ENCODE measurements at places on chromosomes 11 and 22.

- DNase-seq, result no peak
Observed at GRCh38 chr11:2247496-2247895, 22.9 kb downstream of the ASCL2 start.

- DNase-seq, result no peak
Observed at GRCh38 chr22:36768616-36769015, 7.3 kb downstream of the IFT27 start.

- no peak for DNase-seq
Observed at GRCh38 chr11:32391956-32392553, 43.3 kb downstream of the WT1 start.

GRCh38 chr11:20127671-20128527 lies 32.4 kb downstream of the DBX1 start:
- DNase-seq, result peak; percentile 70

- no peak for DNase-seq
Observed at GRCh38 chr11:45484326-45484883, 181.0 kb downstream of the CHST1 start.

- DNase-seq, result no peak
Observed at GRCh38 chr11:102545701-102546100, 15.2 kb upstream of the MMP7 start.

DNA sequence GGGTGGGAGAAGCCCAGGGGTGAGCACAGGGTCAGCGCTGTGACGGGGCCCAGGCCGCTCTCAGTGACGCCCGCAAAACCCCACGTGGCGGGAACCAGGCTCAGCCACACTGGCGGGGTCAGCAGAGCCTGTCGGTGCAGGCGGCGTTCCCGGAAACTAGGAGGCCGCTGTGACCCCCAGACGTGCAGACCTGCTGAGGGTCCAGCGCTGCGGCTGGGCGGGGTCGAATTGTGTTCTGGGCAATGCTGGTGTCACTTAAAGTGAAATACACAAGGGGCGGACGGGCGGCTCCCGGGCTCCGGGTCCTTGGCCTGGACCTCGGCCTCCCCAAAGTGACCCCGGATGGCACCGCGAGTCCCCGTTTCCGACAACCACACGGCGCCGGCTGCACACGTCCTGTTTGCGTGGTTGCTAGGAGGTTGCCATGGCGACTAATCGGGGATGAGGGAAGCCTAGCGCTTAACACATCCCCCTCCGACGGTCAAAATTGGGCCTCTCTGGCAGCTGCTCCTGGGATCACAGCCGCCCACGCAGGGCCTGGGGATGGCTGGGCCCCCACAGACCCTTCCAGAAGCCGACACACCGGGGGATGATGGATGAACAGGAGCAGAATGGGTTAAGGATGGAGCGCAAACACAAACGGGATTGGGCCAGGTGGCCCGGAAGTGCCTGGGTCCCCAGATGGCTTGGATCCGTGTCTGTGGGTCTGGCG lies 81.7 kb upstream of the PRR5 start:
- peak; percentile 72 for DNase-seq

DNA sequence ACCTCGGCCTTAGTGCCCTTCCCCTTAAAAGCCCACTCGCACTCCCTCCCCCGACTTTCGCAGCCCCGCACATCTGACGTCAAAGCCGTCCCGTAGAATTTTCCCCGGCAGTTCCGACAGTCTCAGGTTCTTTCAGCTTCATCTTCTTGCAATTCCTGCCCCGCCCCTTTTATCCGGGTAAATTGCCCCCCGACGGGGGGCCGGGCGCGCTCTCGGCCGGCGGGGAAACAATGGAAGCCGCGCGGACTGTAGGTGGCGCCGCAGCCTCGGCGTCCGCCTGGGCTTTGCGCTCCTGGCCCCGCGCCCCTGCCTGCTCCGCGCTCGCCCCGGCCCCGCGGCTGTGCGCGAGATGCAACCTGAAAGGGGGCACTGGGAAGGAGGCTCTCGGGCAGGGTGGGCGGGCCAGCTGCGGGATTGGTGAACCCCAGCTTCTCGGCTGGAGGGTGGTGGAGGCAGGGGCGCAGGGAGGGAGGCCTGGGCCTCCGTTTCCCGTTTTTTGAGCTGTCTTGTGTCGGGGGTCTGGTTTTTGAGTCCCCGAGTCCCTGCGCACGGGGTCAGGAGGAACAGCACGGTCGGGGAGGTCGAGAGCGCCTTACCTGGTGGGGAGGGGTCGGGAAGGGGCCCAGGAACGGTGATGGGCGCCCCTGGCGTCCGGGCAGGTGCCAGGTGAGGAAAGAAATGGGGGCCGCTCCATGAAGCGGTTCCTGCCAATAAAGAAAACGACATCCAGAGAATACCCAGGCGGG lies 859 bp upstream of the FGF19 start:
- DNase-seq, result peak; percentile 38

GRCh38 chr22:46513908-46514550 lies 23.4 kb downstream of the CELSR1 start:
- no peak for DNase-seq

GRCh38 chr11:57763568-57763967 lies 2.0 kb downstream of the CTNND1 start:
- DNase-seq, result peak; percentile 56

GRCh38 chr11:3091846-3092602 lies 34.8 kb upstream of the CARS1 start:
- peak; percentile 60 for DNase-seq

DNA sequence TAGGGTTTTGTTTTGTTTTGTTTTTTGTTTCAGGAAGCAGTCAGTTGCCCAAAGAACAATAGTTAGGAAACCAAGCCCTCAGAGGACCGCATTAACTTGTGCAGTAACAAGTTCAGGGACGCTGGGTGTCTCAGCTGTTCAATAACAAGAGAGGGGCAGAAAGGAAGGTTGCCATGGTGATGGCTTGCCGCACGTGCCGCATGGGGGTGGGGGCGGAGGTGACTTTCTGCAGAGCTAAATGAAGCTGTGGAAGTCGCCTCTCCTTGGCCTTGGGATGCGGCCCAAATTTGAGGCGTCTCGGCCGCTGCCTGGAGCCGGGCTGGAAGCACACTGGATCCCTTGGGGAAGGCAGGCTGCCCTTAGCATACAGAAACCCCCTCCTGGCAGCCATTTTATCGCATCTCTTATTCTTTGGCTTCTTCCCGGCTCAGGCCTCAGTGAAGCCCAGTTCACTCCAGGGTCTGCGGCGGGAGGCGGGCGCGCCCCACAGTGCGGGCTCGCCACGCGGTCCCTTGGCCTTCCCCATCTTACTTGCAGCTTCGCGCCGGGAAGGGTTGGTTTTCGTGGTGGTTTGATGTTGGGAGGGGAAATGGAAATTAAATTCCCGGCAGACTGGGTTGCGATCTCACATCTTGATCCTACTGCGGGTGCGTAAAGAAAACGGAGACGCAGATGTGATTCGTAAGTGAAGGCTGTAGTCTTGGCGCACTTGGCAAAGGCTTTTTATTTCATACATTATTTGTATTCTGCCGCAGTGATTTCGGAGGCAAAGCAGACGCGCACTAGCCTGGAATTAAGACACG lies 94.3 kb downstream of the SLC17A6 start:
- DNase-seq, result peak; percentile 86

- no peak for DNase-seq
Observed at GRCh38 chr22:30398685-30399680, 2.2 kb downstream of the SEC14L2 start.

- DNase-seq, result no peak
Observed at GRCh38 chr11:12216041-12216451, 105.7 kb downstream of the MICAL2 start.

- DNase-seq, result no peak
Observed at GRCh38 chr22:39089928-39090327, 7.1 kb upstream of the APOBEC3H start.

GRCh38 chr22:27195094-27195493 lies 537.7 kb downstream of the MIAT start:
- peak; percentile 66 for DNase-seq

DNA sequence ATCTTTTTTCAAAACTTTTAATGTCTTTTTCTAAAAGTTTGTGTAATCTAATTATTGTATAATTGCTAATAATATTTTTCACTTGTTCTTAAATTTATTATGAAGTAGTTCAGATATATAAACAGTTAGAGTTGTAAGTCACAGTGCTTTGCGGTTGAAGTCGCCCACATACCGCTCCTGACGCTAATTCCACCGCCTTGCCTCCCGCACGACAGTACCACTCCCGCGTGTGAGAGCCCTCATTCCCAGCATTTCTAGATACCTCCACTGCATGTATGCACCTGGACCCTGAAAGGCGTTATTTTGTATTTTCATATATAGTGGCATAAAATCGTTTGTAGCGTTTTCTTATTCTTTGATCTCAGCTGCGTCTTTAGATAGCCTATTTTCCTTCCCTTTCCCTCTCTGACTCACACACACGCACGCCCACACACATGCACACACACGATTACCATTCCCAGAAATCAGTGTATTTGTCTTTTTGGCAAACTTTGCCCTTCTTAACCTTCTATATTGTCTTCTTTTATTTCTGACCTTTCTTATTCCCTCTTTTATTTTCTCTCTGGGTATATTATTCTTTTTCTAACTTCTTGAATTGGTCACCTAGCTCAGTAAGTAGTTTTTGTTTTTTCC lies 56.4 kb upstream of the PITPNB start:
- DNase-seq, result no peak

GRCh38 chr11:80815752-80816453 lies 1375.1 kb upstream of the TENM4 start:
- DNase-seq, result no peak

DNA sequence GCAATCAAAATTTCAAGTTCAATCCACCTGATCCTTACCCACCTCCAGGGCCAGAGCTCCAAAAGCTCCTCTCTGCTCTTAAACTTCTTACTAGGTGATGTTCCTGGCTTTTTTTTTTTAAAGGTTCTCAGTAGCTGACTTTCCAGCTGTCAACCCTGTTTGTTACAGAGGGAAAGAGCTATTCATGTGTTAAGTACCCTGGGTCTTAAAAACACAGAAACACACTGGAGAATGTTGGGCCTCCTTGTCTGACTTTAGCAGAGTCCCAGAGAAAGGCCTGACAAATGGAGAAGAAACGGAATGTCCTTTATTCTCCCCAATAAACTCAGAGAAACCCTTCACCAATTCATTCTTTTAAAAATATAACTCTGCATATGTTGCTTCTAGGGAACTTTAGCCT lies 3.2 kb downstream of the LRRC4C start:
- DNase-seq, result no peak

DNA sequence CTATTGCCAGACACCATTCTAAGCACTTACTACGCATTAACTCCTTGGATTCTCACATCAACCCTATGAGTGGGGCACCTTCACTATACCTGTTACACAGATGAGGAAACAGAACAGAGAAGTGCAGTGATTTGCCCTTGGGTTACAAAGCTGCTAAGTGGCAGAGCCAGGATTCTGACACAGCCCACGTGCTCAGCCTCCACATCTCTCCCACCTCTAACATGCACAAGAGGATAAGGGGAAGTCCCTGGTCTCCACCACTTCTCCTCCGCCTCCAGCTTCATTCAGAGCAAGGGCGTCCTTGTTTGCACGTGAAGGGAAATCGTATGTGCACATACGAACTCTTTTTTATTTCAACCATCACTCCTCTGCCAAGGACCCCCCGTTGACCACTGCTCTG lies 53.7 kb downstream of the CDON start:
- DNase-seq, result no peak

- DNase-seq, result no peak
Observed at GRCh38 chr11:60056349-60056969, at the start of gene MS4A3. Gene MS4A3, plus strand, starts transcription at chr11:60056665. Its CDS starts 4,496 bp downstream, at chr11:60061161.

- DNase-seq, result peak; percentile 28
Observed at GRCh38 chr22:40120848-40121247, 56.9 kb upstream of the TNRC6B start.

DNA sequence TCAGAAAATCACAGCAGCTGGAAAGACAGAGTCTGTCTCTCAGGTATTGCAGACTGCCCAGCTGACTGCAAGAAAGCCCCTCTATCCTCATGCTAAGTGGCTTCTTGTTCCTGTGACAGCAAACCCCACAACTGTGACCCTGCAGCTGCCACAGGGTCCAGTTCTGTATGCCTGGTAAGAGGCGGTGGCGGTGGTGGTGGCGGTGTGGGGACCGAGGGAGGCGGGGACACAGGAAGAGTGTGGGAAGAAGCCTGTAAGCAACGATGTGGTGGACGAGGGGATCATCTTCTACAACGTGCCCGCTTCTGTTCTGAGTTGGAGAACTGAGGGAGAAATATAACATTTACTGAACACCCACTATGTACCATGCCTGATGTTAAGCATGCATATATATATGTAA lies 112.4 kb downstream of the TENM4 start:
- DNase-seq, result no peak

DNA sequence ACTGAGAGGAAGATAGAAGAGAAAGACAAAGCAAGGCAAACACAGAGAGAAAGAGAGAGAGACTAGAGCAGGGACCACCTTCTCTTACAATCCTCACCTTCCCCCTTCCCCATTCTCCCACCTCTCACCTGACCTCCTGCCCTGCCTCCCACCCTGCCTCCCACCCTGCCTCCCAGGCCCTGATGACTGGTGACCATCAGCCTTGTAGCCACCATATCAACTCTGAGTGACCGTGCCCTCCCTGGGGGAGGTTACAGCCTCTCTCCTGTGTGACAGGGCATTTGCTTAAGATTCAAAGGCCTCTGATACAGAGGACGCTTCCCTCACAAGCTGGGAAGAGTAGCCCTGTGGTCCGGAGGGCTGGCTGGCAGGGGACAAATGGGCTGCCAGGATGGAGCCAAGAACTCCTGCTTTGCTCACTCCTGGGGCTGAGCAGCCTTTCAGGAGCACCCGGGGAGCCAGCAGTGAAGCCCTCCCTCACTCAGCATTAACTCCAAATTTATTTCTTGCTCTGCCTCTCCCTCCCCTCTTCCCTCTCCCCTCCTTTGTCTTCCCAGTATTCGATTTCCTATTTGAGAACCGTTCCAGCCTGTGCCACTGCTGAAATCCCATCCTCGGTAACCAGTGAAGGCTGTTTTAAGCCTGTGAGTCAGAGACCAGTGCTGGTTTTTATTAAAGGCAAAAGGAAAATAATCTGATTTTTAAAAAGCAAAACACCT lies 125.2 kb upstream of the SYT13 start:
- no peak for DNase-seq

GRCh38 chr11:1770528-1770927 lies 6.8 kb upstream of the CTSD start:
- no peak for DNase-seq

- DNase-seq, result no peak
Observed at GRCh38 chr11:75307058-75307457, 44.4 kb downstream of the ARRB1 start.

GRCh38 chr11:107591378-107592230 lies 657 bp downstream of the ELMOD1 start:
- no peak for DNase-seq

- DNase-seq, result no peak
Observed at GRCh38 chr11:65425971-65426838, 3.6 kb downstream of the NEAT1 start.

GRCh38 chr22:33242078-33242477 lies 183.9 kb upstream of the SYN3 start:
- no peak for DNase-seq

DNA sequence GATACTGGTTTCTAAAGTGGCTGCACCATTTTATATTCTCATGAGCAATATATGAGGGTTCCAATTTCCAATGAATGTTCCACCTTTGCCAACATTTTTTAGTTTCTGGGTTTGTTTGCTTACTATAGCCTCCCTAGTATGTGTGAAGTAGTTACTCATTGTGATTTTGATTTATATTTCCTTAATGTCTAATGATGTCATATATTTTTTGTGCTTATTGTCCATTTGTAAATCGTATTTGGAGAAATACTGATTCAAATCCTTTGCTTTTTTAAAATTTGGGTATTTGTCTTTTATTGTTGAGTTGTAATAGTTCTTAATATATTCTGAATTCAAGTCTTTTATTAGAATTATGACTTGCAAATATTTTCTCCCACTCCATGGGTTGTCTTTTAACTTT lies 161.0 kb upstream of the C11orf58 start:
- no peak for DNase-seq

All from muscle of arm (tissue), 14 donors.